ENCODE measurements at places on chromosomes 1 and 21.

- H3K4me3 ChIP-seq, result no peak overlapping the region
- no peaks in the 10 kb centered on the region for H3K27me3 ChIP-seq
- no peak for DNase-seq
- H3K4me1 ChIP-seq, result 0 out of 2 replicates have a peak, but pooled peaks cover 2% of the 10 kb centered on the region
- no peak overlapping the region for H3K27ac ChIP-seq
- no peaks in the 10 kb centered on the region for H3K36me3 ChIP-seq
Measured at GRCh38 chr1:113399062-113399583, 8.8 kb downstream of the MAGI3 start.

DNA sequence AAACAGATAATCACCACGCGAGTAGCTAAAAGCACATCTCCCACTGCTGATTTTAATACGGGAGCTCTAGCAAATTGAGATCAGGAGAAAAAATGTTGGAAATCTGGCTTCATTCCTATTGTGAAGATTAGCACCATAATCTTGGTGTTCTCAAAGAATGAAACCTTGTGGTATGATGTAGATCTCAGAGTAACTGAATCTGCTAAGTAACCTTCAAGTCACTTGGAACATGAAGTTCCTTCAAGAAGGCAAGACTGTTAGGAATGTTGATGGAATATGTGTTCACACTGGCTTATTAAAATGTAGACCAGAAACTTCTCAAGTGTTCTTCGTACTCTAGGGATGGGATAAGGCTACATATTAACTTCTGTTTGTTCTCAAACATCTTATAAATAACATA, 117.4 kb upstream of the CHRM3 start:
- H3K36me3 ChIP-seq, result no peaks in the 10 kb centered on the region
- H3K27ac ChIP-seq, result no peak overlapping the region
- no peak overlapping the region for H3K4me3 ChIP-seq
- no peaks in the 10 kb centered on the region for H3K27me3 ChIP-seq
- 0 out of 2 replicates have a peak, but pooled peaks cover 1% of the 10 kb centered on the region for H3K4me1 ChIP-seq

GRCh38 chr21:27189870-27190269, 223.0 kb upstream of the ADAMTS5 start:
- no peaks in the 10 kb centered on the region for H3K27me3 ChIP-seq
- H3K36me3 ChIP-seq, result no peaks in the 10 kb centered on the region
- no peak overlapping the region for H3K4me3 ChIP-seq

DNA sequence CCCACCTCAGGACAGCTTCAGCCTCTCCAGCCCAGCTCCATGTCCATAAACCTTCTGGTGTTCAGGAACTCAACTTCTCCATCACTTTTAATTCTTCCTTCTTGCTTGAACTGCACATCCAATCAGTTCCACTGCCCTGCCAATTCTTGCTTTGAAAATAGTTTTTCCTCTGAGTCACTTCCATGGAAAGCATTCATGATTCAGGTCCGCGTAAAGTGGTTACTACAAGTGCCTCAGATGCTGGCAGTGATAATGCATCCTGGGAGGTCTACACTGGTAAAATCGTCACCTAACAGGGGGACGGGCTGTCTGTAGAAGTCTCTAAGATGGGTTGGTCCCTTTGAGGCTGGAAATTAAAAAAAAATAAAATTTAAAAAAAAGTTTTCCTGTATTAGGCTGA, 25.9 kb upstream of the RCAN1 start:
- H3K27me3 ChIP-seq, result no peaks in the 10 kb centered on the region
- no peak overlapping the region for H3K4me3 ChIP-seq
- no peaks in the 10 kb centered on the region for H3K4me1 ChIP-seq
- H3K36me3 ChIP-seq, result no peaks in the 10 kb centered on the region
- DNase-seq, result no peak
- no peak overlapping the region for H3K27ac ChIP-seq

DNA sequence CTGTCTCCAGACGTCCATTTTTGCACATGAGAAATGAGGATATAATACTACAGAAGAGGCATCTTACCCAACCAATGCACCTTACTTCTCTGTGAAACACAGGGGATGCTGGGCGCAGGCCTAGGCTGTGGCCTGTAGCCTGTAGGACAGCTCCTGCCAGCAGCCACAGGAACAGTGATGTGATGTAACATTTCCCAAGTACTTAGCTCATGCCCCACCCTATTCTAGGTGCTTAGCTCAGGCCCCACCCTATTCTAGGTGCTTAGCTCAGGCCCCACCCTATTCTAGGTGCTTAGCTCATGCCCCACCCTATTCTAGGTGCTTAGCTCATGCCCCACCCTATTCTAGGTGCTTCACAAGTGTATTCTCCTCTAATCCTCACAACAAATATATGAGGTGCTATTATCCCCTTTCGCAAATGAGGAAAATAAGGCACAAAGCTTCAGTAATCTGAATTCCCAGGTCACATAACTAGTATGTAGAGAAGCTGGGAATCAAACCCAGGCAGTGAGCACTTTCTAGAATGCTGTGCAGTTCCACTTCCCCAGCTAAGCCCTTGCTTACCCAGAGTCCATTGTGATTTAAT, 4.6 kb upstream of the NAXE start:
- DNase-seq, result no peak
- no peaks in the 10 kb centered on the region for H3K36me3 ChIP-seq
- H3K27me3 ChIP-seq, result no peaks in the 10 kb centered on the region
- H3K27ac ChIP-seq, result no peak overlapping the region
- H3K4me1 ChIP-seq, result peaks cover 17% of the 10 kb centered on the region

All from GM23338 (cell line).